NCI-H1105 treated with DMSO at 0.1 percent for 48 hours (cell line): ENCODE measurements at places on chromosomes 2 and 18.

DNA sequence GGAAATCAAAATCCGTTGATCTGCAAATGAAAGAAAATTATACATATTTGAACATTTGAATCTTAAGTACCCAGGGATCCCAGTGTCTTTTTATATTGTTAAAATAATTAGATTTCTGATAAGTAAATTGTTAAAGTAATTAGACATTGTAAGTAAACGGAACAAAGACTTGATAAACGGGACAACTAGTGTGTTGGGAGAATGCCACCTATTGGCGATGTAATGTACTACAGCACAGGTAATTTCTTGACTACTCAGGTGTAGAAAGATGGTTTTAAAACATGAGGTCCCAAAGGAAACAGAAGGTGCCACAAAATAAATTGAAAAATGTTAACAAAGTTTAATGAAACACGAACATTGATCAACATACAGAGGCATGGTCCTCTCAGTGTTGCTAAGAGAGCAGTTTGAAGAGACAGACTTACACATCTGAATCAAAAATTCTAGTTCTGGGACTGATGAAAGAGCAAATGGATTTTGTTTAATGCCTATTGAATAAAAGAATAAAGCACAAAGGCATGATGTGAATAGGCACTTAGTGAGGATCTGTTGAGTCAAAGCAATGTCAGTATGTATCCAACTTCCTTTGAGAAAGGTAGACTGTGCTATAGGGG, 103.4 kb upstream of the RASGRP3 start:
- peak; percentile 22 for DNase-seq

DNA sequence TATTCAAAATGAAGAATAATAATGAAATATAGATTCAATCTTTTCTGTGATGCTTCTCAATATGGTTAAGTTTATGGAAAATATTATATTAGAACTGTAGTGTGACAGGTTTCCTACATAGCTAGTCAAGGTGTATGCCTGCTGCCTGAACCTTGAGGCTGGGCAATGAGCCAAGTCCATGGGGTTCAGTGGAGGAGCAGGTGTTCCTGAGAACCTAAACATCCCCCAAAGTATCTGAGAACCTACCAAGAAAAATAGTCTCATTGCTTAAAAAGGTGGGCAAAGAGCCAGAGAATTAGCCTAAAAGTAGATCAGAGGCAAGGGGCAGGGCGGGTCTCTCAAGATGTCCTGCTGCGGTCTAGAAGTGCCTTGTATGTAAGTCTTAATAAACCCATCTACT, 185.9 kb upstream of the SPHKAP start:
- peak; percentile 77 for DNase-seq

DNA sequence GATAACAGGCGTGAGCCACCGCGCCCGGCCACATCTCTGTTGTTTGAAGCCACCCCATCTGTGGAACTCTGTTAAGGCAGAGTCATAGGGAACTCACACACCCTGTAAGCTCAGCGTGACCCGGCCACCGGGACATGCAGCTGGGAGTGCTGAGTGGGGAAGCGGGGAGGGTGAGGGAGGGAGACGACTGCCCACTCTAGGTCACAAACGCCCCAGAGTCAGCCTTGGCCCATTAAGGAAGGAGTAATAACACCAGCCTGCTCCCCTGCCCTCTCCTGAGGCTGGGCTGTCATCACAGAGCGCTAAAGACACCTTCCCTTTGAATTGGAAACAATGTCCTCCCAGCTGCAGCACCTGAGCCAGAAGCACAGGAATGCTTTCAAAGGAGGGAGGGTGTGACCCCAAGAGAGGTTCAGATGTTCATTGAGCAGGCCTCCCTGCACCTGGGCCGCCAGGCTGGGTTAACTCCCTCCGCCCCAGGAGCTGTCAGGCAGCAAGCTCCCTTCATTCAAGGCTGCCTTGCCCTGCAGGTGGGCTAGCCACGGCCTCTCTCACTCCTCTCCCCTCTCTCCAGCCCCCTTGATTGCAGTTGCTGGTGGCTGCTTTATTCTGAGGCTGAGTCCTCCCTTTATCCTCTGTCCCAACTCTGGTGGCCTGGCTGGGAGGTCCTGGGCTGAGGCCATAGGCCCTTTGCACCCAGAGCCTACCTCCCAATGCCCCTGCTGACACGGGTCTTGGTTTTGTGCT, 77.2 kb upstream of the HPCAL1 start:
- no peak for DNase-seq

- DNase-seq = peak; percentile 83
These were observed at the start of gene ZNF521 for GRCh38 chr18:25351777-25352628. Gene ZNF521 (minus strand): TSS chr18:25352166. CDS start chr18:25350946, 1,220 bp downstream.

GRCh38 chr2:214542295-214542694, 131.4 kb downstream of the VWC2L start:
- no peak for DNase-seq

- DNase-seq = no peak
These were observed at the start of gene CD207 for GRCh38 chr2:70835643-70836042. Gene CD207 (minus strand): TSS chr2:70835816. CDS start chr2:70835776, 40 bp downstream.

- DNase-seq = peak; percentile 96
These were observed 282.1 kb downstream of the ZNF516 start for GRCh38 chr18:76212960-76213359.

- no peak for DNase-seq
These were observed 4.6 kb downstream of the HJURP start for GRCh38 chr2:233849607-233850271.

DNA sequence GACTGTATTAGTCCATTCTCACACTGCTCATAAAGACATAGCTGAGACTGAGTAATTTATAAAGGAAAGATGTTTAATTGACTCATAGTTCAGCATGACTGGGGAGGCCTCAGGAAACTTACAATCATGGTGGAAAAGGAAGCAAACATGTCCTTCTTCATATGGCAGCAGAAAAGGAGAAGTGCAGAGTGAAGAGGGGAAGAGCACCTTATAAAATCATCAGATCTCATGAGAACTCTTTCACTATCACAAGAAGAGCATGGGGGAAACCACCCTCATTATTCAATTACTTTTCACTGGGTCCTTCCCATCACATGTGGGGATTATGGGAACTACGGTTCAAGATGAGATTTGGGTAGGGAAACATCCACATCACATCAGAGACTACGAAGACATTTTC, 43.0 kb upstream of the CAVIN2 start:
- no peak for DNase-seq

DNA sequence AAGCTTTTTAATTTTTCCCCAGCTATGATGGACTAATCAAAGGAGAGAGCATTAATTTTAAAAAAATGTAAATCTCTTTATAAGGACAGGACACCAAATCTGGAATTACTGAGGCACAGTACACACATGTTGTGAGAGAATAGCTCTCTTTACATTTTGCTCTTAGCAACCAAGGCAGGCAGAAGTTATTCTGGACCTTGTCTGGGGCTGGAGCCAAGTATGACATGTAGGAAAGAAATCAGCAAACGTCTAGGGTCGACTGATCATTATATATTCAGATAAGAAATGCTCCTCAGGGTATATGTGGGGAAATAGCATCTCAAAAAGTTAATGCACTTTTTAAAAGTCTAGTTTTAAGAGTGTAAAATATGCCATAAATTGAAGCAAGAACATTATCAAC, 1330.0 kb upstream of the CELF4 start:
- DNase-seq = no peak

GRCh38 chr18:5997361-5997760, 102.0 kb upstream of the TMEM200C start:
- no peak for DNase-seq

- DNase-seq = no peak
These were observed 56.5 kb upstream of the NCOA1 start for GRCh38 chr2:24434541-24434940.

DNA sequence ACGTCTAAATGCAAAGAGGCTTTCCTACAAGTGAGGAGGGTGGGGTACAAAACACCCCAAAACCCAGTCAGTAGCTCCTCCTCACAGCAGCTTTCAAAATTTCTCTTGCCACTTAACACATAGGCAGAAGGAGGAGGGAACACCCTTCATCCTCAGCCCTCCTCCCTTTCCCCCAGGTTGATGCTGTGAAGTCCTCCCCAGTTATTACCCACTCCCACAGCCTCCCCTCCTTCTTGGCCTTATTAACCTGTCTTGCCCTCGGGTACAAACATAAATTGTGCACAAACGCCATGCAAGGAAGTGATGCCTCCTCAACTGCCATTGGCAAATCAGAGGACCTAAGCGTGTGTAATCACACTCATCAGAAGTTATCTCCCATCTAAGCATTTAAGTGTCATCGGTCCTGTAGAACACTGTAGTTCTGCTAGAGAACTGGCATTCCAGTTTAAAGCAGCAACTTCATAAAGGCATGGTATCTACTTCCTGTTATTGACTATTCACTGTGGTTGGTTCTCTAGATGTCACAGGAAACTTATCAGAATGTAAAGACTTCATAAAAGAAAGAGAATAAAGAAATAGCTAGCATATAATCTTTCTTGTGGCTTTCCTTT, at the start of gene DSC1:
TSS of gene DSC1 (minus strand) at position 32 of the 611 bp plus-strand sequence. CDS start 262 bp downstream, outside the sequence.
- no peak for DNase-seq

- no peak for DNase-seq
These were observed 60.9 kb downstream of the KCTD1 start for GRCh38 chr18:26487437-26487836.

DNA sequence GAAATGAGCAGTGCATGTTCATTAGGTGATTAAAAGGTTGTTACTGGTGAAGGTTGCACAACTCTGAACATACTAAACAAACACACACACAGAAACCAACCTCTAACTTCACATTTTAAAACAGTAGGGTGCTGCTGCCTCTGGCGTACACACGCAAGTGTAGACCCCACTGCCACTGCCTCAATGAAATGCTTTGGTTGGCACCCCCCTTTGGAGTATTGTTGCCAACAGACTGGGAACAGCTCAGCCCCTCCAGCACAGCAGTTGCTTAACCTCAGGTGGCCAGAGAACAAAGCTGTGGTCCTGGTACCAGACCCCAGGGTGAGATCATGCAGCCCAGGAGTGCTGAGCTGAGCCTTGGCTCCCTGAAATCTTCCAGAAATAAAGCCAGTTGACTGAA, 138.6 kb downstream of the TMEM18 start:
- no peak for DNase-seq

GRCh38 chr18:36567800-36568199, 261.0 kb downstream of the TPGS2 start:
- DNase-seq = no peak

GRCh38 chr2:176415174-176415895, 146.1 kb downstream of the MTX2 start:
- DNase-seq = no peak

DNA sequence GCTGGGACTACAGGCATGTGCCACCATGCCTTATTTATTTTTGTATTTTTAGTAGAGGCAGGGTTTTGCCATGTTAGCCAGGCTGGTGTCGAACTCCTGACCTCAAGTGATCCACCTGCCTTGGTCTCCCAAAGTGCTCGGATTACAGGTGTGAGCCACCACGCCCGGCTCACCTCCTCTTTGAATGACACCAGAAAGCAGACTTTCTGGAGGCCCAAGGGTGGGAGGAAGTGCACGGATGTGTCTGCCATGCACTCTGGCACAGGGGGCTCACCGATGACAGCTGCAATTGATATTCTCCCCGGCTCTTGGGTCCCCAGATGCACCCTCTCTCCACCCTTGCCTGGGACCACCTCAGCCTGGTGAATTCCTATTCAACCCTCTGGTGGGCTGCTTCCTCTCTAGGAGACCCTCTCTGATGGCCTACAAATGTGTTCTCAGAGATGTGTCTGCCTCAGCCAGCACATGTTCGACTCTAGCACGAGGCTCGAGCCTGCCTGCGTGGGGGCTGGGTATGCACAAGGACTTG, 87.3 kb downstream of the SEPTIN10 start:
- no peak for DNase-seq

DNA sequence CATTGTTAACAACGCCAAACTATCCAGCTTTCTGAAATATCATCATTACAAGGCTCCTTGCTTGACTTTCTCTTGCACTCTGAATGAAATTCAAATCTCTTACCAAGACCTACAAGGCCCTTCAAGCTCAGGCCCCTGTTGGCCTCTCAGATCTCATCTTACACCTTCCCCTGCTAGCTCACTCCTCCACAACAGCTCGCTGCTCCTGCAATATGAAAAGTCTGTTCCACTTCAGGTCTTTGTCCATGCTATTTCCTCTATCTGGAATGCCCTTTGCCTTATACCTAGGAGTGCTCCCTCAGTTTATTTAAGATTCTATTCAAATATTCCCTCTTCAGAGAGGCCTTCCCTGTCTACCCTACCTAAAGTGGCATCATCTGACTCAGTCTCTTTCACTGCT, 91.7 kb downstream of the SESTD1 start:
- DNase-seq = no peak

- no peak for DNase-seq
These were observed 43.6 kb downstream of the MCFD2 start for GRCh38 chr2:46871976-46872381.

- DNase-seq = no peak
These were observed 75.1 kb downstream of the AGPS start for GRCh38 chr2:177467646-177468045.

- DNase-seq = no peak
These were observed 239.0 kb upstream of the SMAD7 start for GRCh38 chr18:49189772-49190171.

DNA sequence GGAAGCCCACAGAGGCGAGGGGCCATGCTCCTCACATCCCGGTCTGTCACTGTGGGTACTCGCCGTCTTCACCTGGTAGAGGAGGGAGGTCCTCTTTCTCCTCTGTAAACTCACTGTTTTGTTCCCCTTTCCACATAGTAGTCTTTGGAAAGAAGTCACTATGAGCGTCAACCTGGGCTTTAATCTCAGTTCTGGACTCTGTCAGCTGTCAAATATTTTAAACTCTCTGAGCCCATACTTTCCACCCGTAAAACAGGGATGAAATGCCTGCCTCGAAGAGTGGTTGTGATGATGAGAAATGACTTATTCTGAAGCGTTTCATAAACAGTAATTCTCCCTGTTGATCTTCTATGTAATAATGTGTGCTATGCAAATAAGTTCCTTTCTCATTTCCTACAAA, 547.1 kb upstream of the SOX11 start:
- DNase-seq = no peak

DNA sequence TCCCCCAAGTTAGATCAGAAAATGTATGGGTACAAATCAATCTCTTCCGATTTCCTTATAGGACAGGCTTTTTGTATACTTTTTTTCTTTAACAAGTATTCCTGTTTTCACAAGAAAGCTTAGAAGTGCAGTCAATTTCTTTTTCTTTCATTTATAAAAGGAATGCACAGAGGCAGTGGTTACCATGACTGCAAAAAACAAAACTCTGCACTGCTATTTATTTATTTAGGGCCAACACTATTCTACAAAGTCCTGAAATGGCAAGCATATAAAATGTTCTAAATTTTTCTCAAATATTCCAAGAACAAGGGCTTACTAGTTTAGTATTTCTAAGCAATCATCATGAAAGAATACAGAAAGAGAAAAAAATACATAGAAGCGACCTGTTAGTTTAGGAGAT, 22.2 kb downstream of the ATAD2B start:
- no peak for DNase-seq

- DNase-seq = no peak
These were observed 120.0 kb upstream of the RBMS1 start for GRCh38 chr2:160613466-160614153.

- no peak for DNase-seq
These were observed 8.4 kb downstream of the GPC1 start for GRCh38 chr2:240443891-240444301.
